ENCODE measurements at places on chromosomes 6 and 20.

DNA sequence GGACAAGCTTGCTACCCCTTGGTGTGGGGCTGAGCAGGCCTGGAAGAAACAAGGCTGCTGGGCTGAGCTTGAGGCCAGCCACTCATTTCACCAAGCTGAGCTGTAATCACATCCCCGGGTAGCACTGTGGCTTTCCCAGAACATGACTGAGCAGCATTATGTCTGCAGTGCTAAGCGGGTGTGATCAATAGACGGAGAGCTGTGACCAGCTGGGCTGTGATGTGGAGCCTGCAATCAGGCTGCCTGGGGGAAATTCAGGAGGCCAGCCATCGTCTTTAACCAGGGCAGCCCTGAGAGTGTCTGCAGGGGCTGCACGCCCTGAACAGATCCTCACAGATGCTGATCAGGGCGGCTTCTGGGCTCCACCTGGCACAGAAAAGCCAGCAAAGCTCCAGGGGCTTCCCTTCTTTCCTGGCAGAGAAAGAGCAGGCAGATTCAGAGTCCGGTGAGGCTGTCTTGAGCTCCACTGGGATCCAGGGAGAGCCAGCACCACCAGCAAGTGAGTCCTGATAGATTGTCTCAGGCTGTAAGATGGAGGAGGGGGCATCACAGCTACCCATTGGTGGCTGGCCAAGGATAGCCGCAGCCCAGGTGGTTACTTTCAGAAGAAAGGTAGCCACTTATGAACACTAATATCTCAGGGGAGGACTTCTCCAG, 165.9 kb downstream of the NRN1 start:
- no peak for DNase-seq

DNA sequence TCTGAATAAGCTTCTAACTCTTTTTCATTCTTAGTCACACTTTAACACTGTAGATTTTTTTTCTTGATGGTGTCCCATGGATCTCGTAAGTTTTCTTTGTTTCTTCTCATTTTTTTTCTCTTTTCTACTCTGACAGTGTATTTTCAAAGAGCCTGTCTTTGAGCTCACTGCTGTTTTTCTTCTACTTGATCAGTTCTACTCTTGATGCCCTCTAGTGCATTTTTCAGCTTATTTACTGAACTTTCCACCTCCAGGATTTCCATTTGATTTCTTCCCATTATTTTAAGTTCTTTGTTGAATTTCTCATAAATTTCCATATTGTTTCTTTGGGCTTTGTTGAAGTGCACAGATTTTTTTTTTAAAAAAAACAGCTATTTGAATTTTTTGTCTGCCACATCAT, 2641.1 kb upstream of the DEFB115 start:
- DNase-seq, result no peak

- DNase-seq, result peak; percentile 42
Measured at GRCh38 chr6:45930420-45931040, 85.1 kb downstream of the CLIC5 start.

DNA sequence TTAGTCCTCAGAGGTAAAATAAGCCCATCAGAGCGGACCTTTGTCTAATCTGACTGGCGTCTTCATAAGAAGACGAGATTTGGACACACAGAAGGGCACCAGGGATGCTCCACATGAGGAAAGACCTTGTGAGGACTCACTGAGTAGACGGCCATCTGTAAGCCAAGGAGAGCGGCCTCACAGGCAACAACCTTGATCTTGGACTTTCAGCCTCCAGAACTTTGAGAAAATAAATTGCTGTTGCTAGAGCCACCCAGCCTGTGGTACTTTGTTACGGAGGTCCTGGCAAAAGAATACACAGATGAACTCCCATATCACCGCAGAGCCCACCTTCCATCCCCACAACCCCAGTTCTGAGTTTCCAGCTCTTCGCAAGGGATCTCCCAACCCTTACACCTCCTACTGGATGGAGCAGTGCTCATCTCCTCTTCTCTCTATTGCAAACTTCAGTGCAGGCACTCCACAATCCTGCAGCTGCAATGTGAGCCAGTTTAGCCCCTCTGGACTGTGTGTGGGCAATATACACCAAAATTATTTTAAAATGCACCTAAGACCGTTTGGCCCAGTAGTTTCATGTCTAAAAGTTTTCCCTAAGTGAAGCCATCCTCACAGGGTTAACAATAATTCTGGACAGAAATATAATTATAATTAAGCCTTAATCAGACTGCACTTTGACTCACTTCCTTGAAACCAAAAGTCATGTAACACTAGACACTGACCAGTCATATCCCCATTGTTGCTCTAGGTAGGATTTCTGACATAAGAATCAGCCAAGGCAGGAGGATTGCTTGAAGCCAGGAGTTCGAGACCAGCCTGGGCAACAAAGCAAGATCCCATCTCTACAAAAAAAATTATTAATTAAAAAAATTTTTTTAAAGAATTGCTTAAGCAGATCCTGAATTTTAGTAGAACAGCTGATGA, 8.8 kb upstream of the TRIM31 start:
- DNase-seq, result no peak

- no peak for DNase-seq
Measured at GRCh38 chr6:120646101-120646500, 688.2 kb downstream of the TBC1D32 start.

GRCh38 chr20:24495266-24495665, 25.8 kb downstream of the SYNDIG1 start:
- no peak for DNase-seq

DNA sequence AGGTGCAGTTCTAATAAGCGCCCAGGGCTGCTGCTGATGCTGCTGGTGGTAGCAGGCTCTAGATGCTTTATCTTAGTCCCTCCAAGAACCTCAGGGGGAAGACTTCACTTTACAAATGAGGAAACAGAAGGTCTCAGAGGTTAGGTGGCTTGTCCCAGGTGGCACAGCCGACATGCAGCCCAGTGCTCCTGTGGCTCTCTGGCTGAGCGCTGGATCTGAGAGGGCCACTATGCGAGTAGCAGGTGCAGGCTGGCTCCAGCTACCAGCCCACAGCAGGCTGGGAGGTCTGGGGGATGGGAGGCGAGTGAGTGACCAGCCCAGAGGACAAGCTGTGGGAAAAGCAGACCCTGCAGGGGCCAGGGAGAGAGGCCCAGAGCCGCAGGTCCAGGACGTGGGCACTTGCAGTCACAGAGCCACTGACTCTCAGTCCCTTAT, 90.9 kb downstream of the PRND start:
- DNase-seq, result no peak

DNA sequence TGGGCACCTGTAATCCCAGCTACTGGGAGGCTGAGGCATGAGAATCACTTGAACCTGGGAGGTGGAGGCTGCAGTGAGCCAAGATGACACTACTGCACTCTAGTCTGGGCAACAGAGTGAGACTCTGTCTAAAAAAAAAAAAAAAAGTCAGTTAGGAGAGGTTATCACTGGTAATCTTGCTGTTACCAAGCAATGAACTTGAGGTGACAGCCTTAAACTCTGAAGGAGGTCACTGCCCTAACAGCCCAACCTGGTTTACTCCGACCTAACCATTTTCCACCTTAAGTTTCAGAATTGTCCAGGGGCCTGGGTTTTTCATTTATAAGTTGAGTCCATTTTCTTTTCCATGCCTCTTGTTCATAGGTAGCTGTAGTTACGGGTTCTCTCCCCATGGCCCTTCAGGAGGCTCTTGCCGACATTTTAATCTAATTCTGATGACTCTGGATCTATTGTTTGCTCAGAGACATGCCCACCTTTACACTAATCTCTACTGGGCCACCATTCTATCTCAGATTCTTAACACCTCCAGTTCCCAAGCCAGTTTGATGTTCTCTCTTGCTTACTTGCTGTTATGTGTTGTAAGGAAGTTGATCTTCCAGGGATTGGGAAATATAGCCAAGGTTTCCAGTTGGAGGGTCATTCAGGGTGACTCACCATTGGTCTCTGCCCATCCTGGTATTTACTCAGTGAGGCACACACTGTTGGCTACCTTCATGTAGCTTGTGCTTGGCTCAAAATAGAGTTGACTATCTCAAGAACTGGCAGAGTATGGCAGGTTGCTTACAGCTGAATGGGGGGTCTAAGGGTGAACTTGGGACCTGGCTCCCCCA, 29.1 kb downstream of the SHLD1 start:
- DNase-seq, result no peak

- no peak for DNase-seq
Measured at GRCh38 chr6:13124131-13124530, 204.2 kb downstream of the TBC1D7 start.

GRCh38 chr20:1528811-1529210, 28.7 kb downstream of the SIRPD start:
- no peak for DNase-seq

DNA sequence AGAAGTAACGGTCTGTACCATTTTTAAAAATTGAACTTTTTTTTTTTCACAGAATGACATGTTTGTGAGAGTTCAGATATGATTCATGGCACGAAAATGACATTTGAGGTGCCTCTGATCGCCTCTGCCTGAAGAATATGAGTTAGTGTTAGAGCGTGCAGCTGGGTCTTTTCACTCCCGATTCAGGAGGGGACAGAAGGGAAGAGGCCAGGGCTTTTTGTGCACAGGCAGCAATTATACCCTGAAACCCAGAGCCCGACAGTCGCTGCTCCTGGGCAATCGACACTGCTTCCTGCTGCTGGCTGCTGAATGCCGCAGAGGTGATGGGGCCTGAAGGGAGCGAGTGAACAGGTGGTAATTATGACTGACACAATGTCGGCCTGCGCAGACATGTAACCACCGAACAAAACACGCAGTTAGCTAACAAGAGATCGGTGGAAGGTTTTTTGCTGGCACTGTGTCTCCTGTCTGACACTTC, 652.0 kb upstream of the NOX3 start:
- no peak for DNase-seq

- DNase-seq, result no peak
Measured at GRCh38 chr20:33023439-33024242, 7.8 kb upstream of the BPIFB6 start.

DNA sequence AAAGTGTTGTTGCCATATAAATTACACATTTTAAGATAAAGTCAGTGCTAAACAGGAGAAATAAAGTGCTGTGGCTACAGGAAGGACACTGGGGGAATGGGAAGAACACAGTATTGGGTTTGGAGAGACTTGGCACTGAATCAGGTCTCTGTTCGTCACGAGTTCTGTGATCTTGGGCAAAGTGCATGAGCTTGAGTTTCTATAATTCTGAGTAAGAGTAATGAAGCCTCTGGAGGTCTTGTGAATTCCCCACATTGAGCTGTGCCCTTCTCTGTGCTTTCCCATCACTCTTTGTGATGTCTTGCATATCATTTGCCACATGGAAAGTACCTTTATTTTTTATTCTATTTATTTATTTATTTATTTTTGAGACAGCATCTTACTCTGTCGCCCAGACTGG, 16.8 kb upstream of the EEF1A1 start:
- no peak for DNase-seq

GRCh38 chr20:62787866-62788265, 8.4 kb upstream of the MRGBP start:
- no peak for DNase-seq

- no peak for DNase-seq
Measured at GRCh38 chr20:61364147-61364546, 112.1 kb downstream of the CDH4 start.

DNA sequence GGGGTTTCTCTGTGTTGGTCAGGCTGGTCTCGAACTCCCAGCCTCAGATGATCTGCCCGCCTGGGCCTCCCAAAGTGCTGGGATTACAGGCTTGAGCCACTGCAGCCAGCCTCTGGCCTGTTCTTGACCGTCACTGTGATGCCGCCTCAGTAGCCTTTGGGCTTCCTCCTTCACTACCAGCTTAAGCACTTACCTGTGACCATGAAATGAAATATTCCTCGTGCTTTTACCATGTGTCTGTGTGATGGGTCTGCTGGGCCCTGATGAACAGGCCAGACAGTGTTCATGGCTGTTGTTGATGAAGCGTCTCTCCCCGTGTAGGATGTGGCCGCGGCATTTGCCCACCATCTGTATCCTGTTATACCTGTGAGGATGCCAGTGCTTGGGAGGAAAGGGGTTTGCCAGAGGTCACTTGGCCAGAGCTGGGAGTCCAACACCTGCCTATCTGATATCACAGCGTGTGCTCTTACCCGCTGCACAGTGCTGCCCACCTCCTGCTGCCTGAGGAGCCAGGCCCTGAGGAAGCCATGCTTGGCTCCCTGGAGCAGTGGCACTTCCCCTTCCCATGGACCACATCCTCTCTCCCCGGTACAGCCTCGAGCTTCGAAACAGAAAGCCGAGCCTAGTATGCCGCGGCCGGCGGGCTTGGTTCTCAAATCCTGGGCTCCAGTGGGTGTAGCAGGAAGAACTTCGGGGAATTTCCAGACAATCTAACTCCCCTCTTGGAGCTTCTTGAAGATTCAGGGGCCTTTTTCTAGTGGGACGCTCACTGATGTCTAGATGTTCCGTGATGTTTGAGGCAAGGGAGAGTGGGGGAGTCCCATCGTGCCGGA, 167.9 kb downstream of the ZDHHC14 start:
- DNase-seq, result no peak

DNA sequence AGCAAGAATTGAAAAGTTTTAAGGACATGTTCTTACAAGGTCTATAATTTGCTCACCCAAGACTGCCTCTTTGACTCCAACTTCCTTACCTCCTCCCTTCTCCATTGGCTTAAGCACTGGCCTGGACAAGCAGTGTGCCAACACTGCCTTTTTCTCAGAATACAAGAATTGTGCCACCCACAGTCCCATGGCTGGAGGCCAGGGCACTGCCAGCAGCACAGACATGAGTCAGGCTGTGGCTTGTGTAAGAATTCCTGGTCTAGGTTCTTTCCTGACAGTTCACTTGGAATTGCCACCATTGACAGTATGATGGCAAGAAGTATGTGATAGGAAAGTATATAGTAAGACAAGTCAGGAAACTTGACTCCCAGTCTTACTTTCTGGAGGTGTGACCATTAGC, 202.7 kb upstream of the MARCKS start:
- no peak for DNase-seq

GRCh38 chr20:20251317-20251716, 116.6 kb upstream of the INSM1 start:
- DNase-seq, result no peak

DNA sequence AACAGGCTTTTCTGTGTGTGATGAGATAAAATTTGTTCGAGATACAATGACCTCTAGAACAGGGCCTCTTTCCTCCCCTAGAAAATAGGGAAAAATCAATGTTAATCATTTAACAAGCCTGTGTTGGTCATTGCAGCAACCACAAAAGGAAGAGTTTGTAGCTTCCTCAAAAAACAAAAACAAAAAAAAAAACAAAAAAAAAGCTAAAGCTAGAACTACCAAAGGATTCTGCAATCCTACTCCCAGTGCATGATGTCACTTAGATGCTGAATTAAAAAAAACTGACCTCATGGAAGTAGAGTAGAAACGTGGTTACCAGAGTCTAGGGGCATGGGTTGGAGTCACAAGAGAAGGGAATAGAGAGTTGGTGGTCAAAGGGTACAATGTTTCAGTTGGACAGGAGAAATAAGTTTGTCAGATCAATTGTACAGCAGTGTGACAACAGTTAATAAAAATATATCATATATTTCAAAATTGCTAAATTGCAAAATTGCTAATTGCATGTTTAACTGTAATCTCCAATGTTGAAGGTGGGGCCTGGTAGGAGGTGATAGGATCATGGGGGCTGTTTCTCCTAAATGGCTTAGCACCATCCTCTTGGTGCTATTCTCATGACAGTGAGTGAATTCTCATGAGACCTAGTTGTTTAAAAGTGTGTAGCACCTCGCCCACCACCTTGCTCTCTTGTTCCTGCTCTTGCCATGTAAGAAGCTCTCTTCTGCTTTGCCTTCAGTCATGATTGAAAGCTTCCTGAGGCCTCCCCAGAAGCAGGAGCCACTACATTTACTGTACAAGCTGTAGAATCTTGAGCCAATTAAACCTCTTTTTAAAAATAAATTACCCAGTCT, 163.4 kb upstream of the SIM1 start:
- DNase-seq, result no peak

GRCh38 chr6:73028124-73028766, 197.1 kb downstream of the KHDC1L start:
- no peak for DNase-seq

Data from activated gamma-delta T cell treated with Interleukin-2 at 50 U/mL for 16 hours (primary cell).